Stimulated activated CD8-positive, alpha-beta memory T cell treated with anti-CD3 and anti-CD28 coated beads, Interleukin-15, amount 100 ng/mL, for 24 hours (primary cell): ENCODE measurements at places on chromosomes 11 and 22.

DNA sequence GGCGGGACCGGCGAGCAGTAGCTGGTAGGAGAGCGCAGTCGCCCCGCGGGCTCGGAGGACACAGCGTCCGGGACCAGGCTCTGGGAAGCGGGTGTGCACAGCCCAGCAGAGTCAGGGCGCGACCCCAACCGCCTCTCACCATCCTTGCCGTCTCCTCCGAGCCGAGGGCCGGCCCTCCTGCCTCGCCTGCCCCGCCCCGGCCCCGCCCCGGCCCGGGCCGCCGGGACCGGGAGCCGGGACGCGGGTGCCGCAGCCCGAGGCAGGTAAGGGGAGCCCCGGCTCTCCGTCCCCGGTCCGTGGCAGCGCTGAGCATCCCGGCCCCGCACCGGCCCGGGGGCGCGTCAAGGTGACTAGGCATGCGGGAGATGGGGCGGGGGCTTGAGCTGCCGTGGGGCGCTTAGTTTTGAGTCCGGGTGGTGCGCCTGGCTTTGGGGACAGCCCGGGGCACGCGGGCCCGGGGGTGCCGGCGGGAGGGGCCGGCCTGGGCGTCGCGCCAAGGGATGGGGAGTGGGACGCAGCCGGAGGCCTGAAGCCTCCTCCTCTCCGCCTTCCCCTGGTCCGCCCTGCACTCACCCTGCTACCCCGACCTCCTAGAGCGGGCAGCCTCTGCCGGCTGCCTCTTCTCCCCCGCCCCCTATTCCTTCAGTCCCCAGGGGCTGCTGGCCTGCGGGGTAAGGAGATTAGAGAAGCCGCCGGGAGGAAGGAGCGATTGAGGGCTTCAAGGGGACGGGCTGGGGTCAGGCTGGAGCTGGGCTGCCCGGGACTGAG, at the start of gene ABCG4:
Gene ABCG4, plus strand, starts transcription at position 35 of the 768 bp plus-strand sequence. CDS start 914 bp downstream, outside the sequence.
- DNase-seq = no peak

DNA sequence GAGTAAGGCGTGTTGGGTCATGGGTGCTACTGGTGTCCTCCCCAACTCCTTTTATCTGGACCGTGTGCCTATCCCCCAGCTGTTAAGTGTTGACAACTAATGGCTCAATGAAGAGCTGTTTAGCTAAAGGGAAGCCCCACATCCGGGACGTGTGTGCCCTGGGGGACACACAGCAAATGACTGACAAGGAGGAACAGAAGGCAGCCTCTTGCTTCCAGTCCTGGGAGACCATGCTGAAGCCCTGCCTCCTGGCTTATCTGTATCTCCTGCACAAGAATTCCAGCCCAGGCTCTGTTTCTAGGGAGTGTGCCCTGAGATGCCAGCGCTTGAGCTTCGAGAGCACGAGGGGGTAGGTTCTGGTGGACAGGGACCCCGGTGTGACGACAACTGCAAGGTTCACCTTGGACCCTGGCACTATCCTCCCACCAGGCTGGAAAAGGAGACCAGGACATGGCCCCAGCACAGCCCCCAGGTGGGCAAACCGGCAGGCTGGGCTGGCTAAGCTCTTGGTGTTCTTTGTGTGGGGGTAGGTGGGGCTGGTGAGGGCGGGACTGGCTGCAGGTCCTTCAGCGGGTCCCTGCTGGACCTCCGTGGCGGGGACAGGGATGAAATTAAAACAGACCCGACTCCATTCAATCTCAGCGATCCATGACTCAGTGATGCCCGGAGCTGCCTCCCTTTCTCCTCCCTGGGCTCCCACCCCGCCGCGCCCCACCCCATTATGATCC, 21.0 kb downstream of the ASCL2 start:
- DNase-seq = no peak

- no peak for DNase-seq
These were observed 170.2 kb downstream of the ST3GAL4 start for GRCh38 chr11:126525702-126526101.

DNA sequence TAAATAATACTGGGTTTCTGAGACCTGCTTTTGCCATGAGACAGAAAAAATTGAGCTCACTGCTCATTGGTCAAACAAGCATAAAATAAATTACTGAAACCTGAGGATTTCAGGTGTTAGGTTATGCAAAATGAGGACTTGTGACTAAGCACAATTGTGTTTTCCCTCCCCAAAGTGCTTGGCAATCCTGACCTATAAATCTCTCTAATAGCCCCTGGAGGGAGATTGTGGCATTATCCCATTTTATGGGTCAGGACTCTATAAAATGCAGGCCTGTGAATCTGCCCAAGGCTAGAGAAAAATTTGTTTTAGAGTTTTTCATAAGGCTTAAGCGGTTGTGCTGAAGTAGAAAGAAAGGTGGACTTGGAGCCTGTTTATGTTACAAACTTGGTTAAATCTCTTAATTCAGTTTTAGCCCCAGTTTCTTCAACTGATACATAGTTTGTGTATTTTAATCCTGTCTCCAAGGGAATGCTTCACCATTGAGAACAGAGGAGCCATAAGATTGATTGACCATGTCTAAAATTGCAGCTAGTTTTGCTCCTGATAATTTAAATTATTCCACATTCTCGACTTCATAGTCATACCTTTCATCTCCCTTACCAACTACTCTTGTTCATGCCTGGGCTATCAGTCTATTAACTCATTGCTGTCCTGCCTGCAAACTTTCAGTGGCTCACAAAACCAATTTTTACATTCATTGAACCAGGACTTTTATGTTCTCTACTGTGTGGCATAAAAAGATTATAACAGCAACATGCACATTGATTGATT, 63.6 kb upstream of the LRRC4C start:
- DNase-seq = no peak

DNA sequence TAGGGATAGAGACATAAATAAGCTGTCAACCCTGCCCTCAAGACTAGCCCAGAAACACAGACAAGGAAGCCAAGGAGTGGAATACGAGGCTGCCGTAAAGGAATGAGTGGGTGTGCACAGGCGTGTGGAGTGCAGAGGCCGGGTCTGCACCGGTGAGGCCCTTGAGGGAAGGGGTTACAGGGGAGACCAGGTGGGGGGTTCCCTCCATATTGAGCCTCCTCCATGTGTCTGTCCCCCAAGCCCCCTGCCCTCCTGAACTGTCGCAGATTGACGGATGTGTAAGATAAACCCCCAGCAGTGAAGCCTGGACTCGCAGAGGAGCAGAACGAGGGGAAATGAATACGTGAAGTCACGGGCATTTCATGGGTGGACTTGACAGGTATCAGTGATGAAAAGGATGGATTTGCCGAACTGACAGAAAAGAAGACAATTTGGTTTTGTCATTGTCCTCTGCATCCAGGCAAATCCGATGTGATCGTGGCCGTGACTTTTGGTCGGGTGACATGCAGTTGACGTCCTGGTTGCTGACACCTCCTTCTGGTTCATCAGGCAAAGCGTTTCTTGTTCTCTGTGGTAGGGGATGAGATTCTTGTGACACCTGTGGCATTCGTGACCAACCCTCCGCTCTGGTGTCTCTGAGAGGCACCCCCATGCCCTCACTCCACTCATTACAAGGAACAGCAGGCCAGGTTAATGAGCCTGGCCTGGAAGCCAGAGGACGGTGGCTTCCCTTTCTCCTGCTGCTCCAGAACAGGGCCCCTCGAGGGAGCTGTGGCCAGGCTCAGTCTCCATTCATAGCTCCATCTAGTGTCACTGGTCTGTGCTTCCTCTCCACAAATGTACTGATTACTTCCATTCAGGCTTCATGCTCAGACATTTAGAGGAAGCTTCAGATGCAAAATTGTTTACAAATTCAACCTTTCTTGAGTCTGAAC, 223.1 kb upstream of the B3GAT1 start:
- DNase-seq = no peak
